Activated CD4-positive, alpha-beta T cell treated with anti-CD3 and anti-CD28 coated beads, Interleukin-2, amount 10 ng/mL, durations not matched to agents 7 days and 5 days (primary cell): ENCODE measurements at places on chromosomes 1 and 21. TPM values are rescaled to one million over a fixed set of nuclear protein-coding genes. Genes with fewer than 3 reads are reported as not detected.

Gene DPYD
- total RNA-seq, result 62.9 TPM

Gene GAS5
- 328 TPM for total RNA-seq

DNA sequence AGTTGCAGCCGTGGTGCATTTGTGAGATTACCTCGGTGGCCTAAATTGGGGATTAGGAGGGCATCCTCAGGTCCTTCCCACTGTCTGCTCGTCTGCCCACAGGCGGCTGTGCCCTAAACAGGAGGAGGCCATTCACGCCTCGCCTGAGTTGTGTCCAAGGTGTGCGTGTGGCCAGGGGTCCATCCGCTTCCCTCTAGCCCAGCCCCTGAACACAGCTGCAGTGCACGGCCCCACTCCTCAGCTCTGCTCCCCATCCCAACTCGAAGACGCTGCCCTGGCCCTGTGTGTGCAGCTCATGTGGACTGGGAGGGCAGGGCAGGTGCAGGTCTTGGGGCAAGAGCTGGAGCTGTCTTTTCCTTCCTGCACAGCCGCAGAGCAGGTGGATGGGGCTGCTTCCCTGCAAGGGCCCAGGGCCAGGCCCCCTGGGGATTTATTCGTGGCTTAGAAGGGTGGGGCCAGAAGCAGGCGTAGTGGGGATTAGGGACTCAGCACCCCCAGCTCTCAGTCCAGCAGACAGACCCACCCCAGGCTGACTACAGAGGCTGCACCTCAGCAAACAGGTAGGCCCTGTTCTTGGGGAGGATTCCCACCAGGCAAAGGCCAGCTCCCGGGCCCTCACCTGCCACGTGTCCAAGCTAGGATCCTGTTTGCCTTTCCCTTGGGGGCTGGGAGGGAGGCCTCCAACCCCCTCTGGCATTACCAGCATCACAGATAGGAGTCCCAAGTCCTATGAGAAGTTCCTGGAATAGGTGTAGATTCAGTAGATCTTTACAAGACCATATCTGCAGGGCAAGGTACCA is 4.3 kb downstream of the GUK1 start:
- DNase-seq, result no peak

DNA sequence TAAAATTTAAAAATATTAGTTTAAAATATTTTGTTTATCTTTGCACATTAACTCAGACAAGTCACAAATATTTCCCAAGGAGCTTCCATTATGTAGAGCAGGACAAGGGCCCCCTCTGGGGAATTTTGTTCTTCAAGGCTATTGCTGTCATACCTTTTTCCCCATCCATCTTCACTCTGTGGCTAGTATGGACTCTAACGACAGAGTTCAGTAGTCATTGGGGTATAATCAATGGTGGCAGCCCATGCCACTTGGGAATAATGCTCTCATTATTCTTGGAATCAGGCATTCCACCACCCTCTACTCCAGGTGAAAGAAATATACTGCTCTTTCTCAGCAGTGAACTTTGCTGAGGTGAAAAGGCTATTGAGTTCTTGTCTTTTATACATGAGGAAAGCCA is 38.5 kb upstream of the ERO1B start:
- DNase-seq, result no peak

DNA sequence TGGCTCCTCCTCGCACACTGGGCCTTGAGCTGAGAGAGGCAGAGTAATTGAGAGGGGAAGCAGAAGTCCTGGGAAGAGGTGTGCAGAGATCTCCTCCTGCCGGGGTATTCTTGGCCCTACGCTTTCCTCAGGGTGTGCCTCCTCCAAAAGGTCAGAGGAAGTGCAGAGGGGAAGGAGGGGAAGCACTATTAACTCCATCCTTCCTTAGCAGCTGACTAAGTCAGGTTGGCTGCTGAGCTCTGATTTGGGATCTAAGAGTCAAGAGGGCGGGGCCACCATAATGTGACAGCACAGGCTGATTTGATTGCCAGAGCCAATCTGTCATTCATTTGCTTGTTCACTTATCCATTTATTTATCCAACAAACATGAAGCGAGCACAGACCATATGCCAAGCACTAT is 12.3 kb downstream of the ATP2B4 start:
- DNase-seq, result no peak

- DNase-seq, result no peak
Measured at GRCh38 chr21:23963454-23963853, 1643.8 kb downstream of the MRPL39 start.

DNA sequence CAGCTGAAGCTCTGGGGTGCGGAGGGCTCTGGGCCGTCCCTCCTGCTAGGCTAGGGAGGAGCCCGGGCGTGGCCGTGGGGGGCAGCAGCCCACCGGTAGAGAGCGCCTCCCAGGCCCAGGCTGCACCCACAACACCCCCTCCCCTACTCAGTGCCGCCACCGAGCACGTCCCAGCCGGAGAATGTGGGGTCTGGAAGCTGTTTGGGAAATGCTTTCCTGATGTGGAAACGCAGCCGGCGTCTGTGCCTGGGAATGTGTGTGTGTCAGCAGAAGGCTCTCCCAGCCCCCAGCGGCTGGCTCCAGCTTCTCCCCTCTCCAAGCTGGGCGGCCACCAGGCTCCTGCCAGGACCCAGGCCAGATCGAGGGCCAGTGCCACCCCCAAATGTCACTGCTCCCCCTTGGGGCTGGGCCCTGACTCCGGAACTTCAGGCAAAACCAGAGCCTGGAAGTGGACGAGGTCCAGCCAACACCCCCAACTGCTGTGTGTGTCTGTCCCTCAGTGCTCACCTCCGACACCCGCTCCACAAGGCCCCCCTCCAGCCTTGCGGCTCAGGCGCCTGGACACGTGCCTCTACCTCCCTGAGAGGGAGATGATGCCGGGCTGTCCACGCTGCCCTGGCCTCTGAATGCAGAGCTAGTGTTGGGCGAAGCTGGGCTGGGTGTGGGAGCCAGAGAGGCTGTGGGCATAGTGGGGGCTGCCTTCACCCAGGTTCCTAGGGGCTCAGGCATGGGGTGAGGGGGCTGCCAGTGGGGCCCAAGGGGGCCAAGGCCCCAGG is 74.7 kb downstream of the MEGF6 start:
- no peak for DNase-seq

- no peak for DNase-seq
Measured at GRCh38 chr1:165300400-165300903, 56.1 kb downstream of the LMX1A start.

GRCh38 chr1:180901076-180901990 is 11.4 kb upstream of the KIAA1614 start:
- DNase-seq, result no peak

DNA sequence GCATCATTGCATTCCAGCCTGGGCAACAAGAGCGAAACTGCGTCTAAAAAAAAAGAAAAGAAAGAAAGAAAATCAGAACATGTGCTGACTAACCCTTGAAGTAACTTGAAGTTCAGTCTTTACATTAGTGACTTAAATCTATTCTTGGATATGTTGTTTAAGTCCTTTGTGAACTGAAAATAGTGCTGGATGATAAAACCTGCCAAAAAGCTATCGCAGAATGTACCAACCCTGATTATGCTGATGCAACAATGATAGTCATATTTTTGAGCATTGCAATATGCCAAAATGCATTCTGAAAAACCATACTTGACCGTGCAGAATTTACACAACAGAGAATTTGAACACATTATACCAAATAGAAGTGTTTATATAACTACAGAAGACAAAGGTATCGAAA is 30.7 kb downstream of the SHISAL2A start:
- DNase-seq, result no peak
